ENCODE measurements at places on chromosomes 13 and 19.

DNA sequence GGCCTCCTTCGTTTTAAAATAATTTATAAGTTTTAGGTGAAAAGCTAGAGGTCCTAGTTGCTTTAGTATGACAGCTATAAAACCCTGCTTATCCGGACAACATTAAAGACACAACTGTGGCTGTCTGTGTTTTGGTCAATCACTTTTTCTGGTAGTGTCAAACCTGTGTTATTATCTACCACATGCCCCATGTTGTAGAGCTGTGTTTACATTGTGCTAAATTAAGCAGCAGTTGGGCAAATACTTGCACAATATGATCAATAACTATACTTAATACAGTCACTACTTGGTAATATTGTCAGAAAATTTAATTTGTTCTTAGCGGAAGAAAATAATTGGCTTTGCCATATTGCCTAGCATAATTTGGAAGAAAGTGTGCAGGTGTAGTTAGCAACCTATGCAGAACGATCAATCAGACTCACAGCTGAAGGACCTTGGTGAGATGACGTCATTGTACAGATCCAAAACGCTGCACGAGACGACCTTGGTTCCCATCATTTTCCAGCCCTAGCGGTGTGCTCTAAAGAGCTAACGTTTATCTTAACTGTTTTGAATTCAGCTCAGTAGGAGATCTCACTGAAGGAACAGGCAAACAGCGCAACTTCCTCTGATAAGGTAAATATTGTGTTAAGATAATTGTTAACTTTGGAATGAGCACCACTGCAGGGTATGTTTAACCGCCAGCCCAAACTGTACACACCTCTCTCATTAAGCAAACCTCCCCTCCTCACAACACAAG lies 476.6 kb downstream of the IRS2 start:
- DNase-seq: no peak

DNA sequence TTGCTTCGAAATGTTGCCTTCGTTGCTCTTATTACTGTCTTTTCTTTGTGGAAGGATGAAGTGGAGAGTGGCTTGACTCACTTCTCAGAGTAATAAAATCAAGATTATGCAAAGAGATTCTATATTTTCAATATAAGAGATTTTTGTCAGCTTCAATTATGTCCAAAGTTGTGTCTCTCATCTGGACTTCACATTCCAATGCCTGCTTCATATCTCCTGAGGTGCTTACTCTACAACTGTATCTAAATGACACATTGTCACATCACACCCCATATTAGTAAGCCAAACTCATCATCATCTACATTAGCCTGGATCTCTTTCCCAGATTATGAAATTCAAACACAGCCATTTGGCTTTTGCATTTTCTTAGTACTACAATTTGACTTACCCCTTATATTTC lies 409.4 kb downstream of the DACH1 start:
- peak; percentile 40 for DNase-seq

GRCh38 chr13:110046811-110047210 lies 260.1 kb downstream of the COL4A1 start:
- DNase-seq: no peak

DNA sequence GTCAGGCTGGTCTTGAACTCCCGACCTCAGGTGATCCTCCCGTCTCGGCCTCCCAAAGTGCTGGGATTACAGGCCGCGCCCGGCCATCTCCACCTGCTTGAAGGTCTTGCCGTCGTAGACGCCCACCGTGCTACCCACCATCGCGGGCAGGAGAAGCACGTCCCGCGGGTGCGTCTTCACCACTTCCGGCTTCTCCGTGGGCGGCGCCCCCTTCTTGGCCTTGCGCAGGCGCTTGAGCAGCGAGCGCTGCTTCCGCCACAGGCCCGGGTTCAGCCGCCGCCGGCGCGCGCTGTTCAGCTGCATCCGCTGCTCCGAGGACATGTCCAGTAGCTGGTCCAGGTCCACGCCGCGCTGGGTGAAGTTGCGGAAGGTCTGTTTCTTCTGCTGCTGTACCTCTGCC lies 21.6 kb downstream of the EFNA2 start:
- DNase-seq: no peak

DNA sequence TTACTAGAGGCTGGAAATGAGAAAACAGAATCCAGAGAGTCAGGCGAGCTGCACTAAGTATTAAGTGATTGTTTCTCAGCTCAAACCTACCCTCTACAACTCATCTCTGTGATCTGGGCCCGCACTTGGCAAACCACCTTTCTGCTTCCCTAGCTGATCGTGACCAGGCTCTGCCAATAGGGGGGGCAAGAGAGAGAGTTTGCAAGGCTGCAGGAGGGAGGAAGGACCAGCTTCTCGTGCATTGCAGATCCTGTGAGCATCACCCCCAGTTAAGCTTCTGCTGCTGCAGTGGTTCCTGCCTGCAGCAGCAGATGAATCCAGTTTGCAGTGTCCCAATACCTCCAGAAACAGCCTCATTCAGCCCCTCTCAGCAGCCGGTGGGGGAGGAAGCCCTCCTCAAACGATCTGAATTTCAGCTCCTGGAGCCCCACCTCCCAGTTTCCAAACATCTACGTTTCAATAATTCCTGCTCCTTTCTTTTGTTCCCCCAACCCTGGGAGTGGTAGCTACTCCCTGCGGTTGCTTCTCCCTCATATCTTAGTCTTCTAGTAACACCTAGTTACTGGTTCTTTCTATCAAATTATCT lies 20.0 kb downstream of the XRCC1 start:
- peak; percentile 74 for DNase-seq

DNA sequence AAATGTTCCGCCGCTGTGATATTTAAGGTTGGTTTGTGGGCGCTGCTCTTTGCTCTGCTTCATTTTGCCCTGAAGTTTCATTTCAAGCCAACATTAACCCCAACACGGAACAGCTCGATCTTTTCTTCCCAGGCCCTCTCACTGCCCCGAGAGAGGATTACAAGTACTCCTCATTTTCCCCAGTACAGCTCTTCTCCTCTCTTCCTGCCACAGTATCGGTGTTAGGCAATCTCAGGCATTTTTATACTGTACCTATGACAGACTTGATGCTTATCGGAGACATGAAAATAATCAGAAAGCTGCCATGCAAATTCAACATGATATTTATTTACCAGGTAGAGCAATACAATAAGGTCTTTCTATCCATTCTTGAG lies 1.3 kb upstream of the EDNRB start:
- no peak for DNase-seq

- DNase-seq: peak; percentile 58
Observed at GRCh38 chr19:1001538-1002166, 1.4 kb downstream of the GRIN3B start.

- DNase-seq: no peak
Observed at GRCh38 chr13:97371486-97372109, 62.4 kb upstream of the RAP2A start.

GRCh38 chr19:47221080-47221841 lies 9.7 kb downstream of the BBC3 start:
- no peak for DNase-seq

DNA sequence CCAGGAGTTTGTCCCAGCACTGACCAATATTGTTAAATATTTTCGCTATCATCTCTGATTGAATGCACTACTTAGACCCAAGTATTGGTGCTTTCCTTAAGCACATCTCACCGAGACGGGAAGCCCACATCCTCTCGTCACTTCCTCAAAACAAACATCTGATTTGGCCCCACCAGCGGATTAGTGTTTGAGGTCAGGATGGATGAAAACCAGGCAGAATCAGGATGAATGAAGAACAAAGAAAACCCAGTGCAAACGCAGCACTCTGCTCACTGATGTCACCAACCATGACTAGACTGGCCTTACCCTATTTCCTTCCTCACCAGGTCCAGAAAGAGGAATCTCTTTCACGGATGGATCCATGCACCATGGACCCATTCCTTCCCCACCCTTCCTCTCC lies 6.0 kb downstream of the PLAUR start:
- no peak for DNase-seq

DNA sequence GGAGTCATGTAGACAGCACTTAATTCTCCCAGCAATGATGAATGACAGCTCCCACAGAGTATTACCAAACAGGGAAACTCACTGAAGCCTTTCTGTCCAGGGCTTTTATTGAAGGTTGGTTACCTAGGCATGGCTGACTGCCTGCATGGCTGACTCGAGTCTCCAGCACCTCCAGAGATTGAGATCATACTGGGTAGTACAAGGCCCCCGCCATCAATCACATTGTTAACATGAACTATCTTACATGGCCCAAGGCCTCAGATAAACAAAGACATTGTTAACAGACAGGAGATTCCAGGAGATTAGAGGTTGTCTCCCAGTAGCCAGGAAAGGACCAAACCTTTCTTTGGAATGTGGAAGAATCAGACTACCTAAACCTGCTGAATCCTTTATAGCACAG lies 128.3 kb upstream of the LSM14A start:
- no peak for DNase-seq

GRCh38 chr19:28130066-28130511 lies 1082.9 kb downstream of the UQCRFS1 start:
- DNase-seq: no peak
